Activated CD8-positive, alpha-beta memory T cell treated with anti-CD3 and anti-CD28 coated beads for 4 hours (primary cell): ENCODE measurements at places on chromosomes 1 and 21.
A peak's percentile ranks its signal among the peaks of the same experiment; 100 is the strongest.

DNA sequence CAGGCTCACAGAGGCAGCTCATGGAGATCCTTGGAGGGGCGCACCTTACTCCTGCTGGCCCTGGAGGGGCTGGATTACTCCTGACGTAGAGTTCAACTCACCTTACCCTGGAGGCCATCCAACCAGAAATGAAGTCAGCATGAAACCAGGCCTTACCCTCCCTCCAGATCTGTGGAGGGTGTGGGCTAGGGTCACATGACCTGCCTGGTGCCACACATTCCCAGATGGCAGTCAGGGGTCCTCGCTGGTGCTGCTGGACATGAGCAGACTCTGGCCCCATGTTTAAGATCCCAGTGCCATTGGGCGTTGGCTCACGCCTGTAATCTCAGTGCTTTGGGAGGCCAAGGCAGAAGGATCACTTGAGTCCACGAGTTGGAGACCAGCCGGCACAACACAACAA, 4.5 kb downstream of the C21orf58 start:
- no peak for DNase-seq

- DNase-seq = no peak
These were observed 3.0 kb upstream of the SPATC1L start for GRCh38 chr21:46187261-46187660.

GRCh38 chr1:231053493-231054162, 13.6 kb upstream of the FAM89A start:
- no peak for DNase-seq

GRCh38 chr1:18932879-18933278, 23.6 kb downstream of the IFFO2 start:
- no peak for DNase-seq

DNA sequence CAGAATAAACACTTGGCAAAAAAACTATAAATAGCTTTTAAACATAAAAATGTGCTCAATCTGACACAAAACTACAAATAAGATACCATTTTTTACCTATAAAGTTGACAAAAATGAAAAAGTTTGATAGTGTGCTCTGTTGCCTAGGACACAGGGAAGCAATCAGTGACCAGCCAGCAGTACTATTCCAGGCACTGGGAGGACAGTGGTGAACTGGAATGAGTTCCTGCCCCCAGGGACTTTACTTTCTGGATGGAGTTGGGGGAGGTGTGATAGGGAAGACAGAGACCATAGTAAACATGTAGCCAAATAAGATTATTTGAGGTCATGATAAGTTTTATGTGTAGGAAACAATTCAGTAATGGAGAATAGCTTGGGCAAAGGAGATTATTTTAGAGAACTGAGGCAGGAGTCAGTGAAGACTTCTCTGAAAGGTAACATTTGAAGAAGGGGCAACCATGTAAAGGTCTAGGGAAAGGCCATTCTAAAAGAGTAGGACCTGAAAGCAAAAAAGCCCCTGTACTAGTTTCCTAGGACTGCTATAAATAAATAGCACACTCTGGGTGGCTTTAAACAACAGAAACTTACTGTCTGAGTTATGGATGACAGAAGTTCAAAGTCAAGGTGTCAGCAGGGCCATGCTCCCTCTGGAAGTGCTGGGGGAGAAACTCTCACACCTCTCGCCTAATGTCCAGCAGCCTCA, 42.0 kb downstream of the EEIG2 start:
- DNase-seq = no peak

- DNase-seq = no peak
These were observed 1.2 kb downstream of the ETV3 start for GRCh38 chr1:157137046-157137407.

DNA sequence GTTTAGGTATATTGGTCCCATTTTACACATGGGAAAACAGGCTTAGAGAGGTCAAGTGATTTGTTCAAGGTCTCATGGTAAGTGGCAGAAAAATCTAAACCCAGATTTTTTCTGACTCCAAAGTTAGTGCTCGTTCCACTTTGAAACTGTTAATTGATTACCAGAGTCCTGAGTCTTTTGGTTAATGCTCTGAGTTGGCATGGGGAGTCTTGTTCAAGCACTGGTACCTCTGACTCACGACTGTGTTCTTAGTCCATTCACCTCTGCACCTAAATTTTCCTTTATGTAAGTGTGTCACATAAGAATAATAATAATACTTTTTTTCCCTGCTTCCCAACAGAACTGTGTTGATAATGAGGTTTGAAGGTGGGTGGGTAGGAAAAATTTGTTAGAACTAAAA, 59.3 kb downstream of the VANGL2 start:
- DNase-seq = no peak

- DNase-seq = no peak
These were observed 296.8 kb downstream of the TM2D1 start for GRCh38 chr1:61428146-61428545.

DNA sequence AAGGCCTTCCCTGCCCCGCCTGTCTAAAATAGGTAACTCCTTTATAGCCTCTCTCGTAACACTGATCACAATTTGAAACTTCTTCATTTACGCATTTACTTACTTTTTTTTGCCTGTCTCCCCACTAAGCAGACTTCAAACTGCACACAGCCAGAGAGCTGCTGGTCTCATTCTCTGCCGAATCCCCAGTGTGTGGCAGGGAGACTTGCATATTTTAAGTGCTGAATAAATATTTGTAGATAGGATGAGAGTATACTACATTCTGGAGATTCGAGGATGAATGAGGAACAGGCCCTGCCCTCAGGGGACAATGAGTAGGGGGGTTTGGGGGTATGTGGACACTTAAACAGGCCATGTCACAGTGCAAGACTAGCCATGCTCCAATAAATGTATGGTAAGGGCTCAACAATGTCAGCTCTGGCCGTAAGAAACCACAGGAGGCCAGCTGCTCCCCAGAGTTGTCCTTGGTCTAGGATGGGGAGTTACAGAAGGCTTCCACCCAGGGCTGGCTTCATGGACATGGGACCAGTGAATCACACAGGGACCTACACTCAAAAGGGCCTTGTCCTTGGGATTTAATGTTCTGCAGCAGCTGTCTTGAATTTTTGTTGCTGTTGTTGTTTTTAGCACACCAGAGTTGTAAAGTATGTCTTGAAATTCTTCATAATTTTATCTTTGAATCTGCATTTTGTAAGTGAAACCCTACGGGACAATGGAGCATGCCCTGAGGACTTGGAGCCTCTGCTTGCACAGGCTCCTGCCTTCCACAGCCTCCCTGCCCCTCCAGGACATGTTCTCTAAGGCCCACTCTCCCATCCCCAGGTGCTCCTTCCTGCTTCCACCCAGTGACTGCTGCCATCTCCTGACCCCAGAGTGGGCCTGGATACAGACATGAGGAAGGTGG, 8.5 kb downstream of the DIO1 start:
- DNase-seq = no peak

GRCh38 chr1:109906160-109906838, 4.3 kb upstream of the CSF1 start:
- DNase-seq = peak; percentile 59

- DNase-seq = no peak
These were observed 5.5 kb downstream of the CACNA1E start for GRCh38 chr1:181488866-181489265.

GRCh38 chr21:32001390-32001789, 128.6 kb downstream of the HUNK start:
- no peak for DNase-seq
